Stimulated activated CD8-positive, alpha-beta memory T cell treated with anti-CD3 and anti-CD28 coated beads, Interleukin-2, amount 100 ng/mL, for 1 hour (primary cell): ENCODE measurements at places on chromosomes 13 and 19.

DNA sequence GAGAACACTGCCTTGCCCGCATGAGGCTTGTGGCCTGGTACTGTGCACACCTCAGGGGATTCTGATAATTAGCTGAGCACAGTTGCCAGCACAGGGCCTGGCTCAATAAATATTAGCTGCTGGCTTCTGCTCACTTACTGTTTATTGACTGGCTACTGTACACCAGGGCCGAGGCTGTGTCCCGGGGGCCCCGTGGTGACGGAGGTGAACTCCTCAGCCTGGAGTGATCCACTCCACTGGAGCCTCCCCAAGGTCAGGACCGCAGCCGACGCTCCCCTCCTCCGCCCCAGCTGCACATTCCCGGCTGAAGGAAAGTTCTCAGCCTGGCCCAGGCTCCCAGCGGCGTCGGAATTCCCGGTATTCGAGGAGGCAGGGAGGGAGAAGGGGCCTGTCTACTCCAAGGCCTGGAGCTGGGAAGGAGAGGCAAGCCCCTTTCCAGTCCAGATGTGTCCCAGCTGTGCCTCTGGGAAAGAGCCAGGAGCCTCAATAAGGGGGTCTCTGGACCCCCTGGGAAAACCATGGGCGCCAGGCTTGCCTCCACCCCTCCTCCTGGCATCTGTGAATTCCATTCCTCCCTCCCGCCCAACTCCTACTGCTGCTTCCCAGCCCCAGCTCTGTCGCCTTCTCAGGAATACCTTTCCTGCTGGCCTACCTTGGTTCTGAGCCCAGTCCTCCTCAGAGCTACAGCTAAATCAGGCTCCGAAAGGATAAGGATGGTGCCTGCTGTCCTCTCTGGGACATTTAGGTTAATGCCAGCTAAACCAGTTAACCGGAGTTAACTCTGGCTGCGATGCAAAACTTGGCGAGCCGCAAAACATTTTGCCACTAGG is 7.3 kb downstream of the RPS16 start:
- no peak for DNase-seq

DNA sequence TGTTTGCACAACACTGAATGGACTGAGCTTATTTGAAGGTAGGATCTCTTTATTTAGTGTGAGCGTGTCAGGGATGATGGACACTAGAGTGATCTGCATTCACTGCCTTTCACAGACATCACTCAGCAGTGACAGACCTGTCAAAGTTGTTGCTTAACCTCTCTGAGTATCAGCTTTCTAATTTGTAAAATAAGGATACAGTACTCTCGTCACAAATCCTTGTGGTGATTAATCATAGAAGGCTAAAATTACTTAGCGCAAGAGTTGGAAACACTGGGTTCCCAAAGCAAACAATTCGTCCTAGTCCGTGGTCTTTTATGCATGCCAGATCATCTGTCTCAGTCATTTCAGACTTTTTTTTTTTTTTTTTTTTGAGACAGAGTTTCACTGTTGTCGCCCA is 16.6 kb downstream of the CARD8 start:
- DNase-seq, result no peak

DNA sequence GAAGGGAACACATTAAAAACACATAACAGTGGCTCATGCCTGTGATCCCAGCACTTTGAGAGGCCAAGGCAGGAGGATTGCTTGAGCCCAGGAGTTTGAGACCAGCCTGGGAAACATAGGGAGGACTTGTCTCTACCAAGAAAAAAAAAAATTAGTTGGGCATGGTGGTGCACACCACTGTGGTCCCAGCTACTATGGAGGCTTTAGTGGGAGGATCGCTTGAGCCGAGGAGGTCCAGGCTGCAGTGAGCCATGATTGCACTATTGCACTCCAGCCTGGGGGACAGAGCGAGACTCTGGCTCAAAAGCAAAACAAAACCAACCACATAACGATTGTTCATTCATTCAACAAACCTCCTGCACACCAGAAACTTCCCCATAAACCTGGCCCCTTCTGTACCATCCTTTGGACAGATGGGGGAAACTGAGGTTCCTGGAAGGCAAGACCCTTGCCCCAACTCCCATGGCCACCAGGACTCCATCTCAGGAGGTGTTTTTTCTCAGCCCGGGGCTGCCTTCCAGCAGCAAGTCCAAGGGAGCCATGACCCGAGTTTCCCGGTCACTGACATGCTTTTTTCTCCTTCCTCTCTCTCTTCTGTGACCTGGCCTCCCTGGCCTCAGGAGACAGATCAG is 4.3 kb downstream of the FOSB start:
- DNase-seq, result no peak

- DNase-seq, result no peak
These were observed 164.6 kb downstream of the NDFIP2 start for GRCh38 chr13:79645569-79645968.

DNA sequence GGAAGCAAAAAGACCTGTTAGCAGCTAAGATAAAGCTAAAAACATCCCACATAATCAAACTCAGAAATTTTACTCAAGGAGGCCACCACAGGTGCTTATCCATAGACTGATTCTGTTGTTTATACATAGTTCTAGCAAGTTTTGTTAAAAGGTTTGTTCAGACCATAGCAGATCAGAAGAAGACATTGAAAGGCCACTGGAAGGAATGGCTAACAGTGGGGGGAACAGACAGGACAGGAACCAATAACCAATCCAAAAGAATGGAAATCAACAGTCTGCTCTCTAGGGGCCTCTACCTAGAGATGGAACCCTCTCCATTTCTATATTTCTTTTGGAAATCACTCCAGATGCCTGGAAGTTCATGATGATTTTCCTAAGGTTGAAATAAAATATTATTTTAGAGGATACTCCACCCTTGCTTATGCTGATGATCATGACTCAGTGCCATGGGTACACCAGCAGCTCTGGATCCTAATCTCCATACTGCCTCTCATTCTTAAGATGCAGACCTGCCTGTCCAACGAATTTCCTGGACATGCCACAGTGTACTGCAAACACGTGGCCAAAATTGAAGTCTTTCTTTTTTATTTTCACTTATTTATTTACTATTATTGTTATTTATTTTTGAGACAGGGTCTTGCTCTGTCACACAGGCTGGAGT is 260.0 kb downstream of the MYO16 start:
- DNase-seq, result no peak

GRCh38 chr13:99980824-99981734 is 505 bp upstream of the ZIC2 start:
- DNase-seq, result no peak

- no peak for DNase-seq
These were observed 655 bp upstream of the S1PR5 start for GRCh38 chr19:10517760-10518443.

DNA sequence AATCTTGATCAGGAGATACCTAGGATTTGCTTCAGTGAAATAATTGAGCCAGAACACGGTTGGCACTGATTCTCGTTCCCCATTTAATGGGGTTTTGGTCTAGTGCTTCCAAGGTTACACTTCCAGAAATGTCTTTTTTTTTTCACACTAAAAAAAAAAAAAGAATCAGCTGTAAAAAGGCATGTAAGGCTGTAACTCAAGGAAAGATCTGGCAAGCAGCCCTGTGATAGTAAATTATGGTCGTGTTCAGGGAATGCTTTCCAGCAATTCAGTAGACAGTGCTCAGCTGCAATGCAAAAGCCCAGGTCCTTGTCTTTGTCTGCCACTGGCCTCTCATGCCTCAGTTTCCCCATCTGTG is 27.2 kb upstream of the NDUFS7 start:
- no peak for DNase-seq

GRCh38 chr13:35349673-35350278 is 126.7 kb downstream of the MAB21L1 start:
- DNase-seq, result no peak
